ENCODE measurements at places on chromosomes 3 and 15.

GRCh38 chr15:80835336-80835735 is 56.2 kb downstream of the CEMIP start:
- DNase-seq: no peak

DNA sequence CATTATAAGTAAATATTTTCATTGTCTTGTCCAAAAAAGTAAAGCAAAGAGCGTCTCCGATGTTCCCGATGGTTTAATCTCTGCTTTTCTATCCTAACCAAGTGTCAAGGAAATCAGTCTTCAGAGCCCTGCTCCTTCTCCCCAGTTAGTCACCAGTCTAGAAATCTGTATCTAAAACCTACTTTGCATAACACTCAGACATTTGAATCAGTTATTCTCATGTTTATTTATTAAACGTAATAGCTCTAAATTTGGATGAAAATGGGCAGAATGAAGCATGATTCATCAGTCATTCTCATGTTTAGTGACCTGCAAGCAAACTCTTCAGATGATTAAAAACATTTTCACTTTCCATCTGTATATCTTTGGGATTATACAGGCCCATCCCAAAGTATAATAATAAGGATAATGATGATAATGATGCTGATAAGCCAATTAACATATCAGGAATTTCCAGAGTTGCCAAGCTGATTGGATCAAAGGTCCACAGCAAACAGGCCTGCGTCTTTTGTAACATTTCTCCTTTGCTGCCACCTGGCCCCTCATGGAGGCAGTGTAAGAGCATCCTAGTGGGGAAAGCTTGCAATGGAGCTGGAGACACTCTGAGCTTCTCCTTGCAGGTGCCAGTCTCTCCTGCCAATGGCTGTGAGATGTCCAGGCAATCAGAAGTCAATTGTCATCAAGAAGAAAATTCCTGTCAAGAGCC is 273.9 kb downstream of the IGSF11 start:
- no peak for DNase-seq

- DNase-seq: no peak
These were observed 8.4 kb downstream of the RTP1 start for GRCh38 chr3:187205683-187206082.

DNA sequence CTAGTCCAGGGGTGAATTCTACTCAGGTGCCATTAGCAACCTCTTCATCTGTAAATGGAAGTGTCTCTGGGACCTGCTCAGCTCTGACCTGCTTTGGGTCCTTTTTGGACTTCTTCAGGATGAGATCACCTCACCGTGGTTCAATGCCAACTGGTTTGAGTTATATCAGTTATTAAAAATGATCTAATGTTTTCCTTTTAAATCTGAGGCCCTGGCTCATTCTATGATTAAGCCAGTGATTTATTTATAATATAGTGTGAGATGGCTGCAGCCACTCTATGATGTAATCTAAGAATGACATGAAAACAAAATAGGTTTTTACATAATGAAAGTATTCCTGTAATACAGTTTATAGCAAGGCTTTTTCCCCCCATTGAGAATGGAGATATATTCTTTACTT is 79.4 kb downstream of the LPP start:
- no peak for DNase-seq

- DNase-seq: no peak
These were observed 693.7 kb downstream of the MCTP2 start for GRCh38 chr15:94924971-94925598.

DNA sequence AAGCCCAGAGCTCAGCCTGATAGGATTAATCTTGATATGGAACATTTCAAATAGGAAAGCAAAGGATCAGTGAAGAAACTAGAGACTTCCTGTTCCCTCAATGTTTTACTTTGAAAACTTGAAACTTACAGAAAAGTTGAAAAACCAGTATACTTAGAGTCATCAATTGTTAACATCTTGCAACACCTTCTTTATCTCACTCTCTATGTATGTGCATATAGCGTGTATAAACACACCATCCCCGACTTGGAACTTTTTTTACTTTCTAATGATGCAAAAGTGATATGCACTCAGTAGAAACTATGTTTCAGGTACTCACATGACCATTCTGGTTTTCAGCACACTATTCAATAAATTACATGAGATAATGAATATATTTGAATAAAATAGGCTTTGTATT is 60.5 kb downstream of the SEC22A start:
- DNase-seq: no peak

- no peak for DNase-seq
These were observed 11.5 kb upstream of the MB21D2 start for GRCh38 chr3:192929146-192929545.

DNA sequence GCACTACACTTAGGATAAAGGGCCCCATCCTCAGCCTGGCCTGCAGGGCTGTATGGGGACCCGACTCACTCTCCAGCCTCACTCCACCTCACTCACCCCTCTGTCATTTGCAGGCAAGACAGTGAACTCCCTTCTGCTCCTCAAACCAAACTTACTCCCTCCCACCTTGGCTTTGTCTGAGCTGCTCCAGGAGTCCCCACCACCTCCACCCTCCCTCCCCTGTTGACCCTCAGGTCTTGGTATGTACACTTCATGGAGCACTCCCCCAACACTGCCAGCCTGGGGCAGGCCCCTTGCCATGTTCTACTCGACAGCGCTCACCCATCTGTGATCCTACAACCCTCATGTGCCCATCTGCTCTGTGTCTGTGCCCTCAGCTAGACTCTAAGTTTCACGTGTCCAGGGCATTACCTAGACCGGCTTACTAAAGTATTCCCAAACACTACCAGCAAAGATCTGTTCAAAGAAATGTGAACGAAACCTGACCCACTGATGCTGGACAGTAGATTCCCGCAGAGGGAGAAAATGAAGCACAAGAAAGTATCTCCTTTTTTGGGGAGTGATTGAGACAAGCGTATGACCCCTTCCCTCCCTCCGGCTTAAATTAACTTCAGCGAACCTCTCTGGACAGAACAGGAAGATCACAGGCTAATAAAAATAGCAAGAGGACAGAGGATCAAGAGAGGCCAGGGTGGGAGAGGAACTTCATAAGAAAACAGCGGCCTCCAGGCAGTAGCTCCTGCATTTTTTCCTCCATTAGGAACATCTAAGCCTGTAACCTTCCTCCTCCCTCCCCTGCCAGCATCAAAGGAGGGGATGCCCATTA is 113.2 kb downstream of the RFTN1 start:
- DNase-seq: no peak

GRCh38 chr15:57133127-57133968 is 214.9 kb downstream of the TCF12 start:
- no peak for DNase-seq

GRCh38 chr3:194148383-194148782 is 12.4 kb downstream of the HES1 start:
- DNase-seq: no peak

- DNase-seq: no peak
These were observed at the start of gene ADAMTS7 for GRCh38 chr15:78811124-78811824. Gene ADAMTS7 (minus strand): TSS chr15:78811464. CDS start chr15:78811220, 244 bp downstream.

DNA sequence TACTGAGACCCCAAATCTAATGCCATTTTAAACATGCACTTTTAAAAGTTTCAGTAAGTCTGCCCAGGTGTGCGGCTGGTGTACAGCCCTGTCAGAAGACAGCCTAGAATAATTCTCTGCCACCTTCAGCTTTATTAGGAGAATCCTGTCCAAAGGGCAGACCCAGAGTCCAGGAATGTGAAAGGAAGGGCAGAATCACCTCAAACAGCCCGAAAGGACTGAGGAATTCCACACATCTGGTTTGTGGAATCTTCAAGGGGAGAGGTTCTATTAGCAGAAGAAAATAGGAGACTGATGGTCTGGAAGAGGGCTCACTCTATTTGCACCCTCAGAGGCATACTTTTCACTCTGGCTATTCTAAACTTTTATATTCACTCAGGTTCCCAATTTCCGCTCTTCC is 46.6 kb downstream of the TYRO3 start:
- no peak for DNase-seq

GRCh38 chr3:101151286-101151913 is 158.2 kb upstream of the ABI3BP start:
- DNase-seq: no peak

- DNase-seq: no peak
These were observed 12.2 kb downstream of the CGNL1 start for GRCh38 chr15:57388464-57388863.

DNA sequence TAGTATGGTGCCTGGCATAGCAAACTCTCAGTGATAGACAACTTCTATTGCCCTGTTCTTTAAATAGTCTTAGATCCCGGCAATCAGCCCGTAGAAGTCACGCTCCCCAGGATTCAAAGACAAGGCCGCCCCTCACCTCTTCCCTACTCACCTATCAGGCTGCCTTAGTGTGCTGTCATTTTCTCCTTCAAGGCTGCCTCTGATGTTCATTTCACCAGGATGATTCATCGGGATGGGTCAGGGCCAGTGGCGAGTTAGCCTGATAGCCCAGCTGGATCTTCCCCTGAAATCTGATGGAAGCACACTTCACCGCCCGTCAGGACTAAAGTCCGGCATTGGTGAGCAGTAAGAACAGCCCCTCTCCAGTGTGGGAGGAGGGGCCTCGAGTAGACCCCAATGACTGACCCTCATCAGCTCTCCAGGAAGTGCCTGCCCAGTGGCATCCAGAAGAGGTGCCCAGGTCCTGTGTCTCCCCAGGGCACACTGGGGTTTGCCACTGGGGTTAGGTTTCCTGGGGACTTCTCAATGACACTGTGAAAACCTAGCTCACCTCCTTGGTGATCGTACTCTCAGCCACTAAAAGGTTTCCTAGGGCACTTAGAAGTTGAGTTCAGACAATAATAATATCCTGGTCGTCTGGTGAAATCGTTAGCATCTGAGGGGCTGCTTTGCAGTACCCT is 37.5 kb downstream of the TPM1 start:
- DNase-seq: no peak

- no peak for DNase-seq
These were observed 47.3 kb downstream of the ITGA11 start for GRCh38 chr15:68384451-68385239.

DNA sequence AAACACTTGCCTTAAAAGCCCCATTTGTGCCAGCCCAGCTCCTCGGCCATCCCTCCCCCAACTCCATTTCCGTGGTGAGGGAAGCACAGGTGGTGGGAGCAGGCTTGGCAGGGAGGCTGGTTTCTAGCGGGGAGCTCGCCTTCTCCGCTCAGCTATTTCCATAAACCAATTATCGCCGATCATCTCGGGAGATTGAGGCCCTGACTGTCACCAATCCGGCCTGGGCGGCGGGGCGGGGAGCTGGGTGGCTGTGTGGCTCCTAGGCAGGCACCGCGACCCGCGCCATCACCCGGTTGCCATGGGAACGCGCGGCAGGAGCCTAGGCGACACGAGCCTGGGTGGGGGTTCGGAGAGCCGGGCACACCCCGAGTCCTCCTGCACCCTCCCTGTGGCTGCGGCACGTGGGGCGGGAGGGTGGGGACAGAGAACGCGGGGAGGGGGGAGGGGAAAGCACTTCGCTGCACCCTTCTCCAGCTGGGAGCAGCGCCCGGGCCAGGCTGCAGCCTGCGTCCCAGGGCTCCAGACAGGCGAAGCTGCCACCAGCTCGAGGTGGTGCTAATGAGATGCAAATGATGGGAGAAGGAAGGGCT is 9.3 kb downstream of the CCDC33 start:
- no peak for DNase-seq

GRCh38 chr15:57134851-57135250 is 216.4 kb downstream of the TCF12 start:
- no peak for DNase-seq

GRCh38 chr3:105367063-105367405 is 325 bp downstream of the ALCAM start:
- no peak for DNase-seq

GRCh38 chr3:127443581-127444375 is 146.8 kb downstream of the TPRA1 start:
- no peak for DNase-seq

DNA sequence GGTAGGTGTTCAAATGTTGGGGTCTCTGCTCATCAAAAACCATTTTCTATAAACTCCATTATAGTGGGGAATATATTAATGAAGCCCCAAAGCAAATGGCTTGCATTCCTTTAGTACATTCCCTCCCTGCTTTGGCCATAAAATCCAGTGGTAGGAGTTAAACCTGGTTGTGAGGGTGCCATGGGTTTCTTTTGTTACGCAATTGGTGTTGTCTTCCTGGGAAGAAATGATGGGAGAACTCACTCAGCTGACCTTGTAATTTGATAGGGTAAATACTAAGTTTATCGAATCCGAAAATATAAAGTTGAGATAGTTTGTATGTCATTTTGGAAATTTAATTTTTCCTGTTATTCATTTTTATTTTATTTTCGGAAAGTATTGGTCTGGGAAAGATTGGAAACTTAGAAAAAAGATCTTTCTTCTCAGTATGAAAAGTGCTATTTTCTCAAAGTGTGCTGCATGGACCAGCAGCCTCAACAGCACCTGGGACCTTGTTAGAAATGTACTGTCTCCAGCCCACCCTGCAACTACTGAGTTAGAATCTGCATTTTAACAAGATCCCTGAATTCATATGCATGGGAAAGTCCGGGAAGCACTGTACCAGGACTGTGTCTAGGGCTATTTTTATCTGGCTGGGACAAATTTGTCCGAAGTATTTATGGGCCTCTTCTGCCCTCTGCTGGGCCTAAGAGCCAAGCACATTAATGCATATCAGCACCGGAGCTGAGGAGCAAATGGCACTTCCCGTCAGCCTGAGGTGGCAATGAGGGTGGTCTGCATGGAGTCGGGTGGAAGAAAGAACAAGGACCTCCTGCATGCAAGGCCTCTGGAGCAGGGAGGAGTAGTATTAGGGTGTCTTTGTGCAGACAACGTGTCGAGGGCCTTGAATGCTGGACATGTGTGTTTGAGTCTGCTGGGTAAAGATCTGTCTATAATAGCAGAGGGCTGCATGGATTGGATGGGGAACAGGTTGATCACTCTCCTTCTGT is 54.7 kb downstream of the FAM81A start:
- DNase-seq: no peak

- no peak for DNase-seq
These were observed 38.4 kb downstream of the MAP2K1 start for GRCh38 chr15:66424963-66425612.

DNA sequence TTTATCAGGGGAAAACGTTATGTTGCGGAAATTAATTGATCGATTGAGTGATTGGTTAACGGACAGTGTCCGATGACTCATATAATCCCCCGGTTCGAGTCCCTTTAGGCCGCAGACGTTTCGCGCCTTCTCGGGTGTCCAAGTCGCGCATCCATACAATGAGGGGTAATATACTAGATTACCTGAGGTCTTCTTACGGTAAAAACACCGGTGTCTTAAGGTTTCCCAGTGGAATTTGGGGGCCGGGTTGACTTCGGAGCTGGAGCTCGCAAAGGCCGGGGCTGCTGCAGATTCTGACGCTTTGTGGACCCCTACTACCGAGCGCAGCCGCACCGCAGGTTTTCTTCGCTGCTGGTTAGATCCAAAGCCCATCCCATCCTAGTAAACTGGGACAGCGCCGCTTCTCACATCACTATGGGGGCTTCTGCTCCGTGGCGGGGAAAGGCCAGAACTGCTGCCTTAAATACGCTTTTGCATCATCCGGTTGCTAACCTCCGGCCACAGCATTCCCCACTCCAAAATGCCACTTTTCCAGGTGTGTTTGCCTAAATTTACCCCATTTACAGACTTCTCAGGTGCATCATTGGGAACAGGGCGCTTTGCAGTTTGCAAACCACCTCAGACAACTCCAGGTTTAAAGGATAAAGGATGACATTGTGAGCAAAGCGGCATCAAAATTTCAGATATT is 858 bp upstream of the SACM1L start:
- DNase-seq: no peak
